ENCODE measurements at places on chromosomes 6 and 20.

DNA sequence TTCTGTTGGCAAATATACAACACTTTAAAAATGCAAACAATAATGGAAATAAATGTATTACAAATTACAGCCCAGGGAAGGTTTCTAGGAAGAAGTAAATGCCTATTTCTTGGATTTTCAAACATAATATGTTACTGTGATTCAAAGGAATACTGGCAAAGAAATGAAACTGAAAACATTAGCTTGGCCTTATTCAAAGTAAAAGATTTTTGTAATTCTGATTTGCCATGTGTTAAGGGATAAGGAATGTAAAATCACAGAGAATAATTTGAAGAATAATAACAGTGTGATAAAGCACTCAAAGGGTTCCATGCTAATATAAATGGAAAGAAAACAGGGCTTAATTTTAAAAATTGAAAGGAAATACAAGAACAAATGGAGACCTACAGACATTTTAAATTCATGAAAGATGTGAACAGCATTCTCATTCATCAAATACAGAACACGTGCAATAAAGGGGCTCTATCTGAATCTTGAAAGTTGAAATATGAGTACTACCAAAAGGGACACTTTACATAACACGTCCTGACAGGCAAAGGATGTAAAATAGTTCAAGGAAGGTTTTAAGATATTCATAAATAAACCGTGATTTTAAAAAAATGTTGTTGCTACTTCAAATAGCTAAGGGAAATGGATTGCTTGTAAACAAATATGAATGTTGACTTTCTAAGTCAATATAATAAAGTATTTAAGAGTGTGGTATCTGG lies 138.1 kb downstream of the RFPL4B start:
- DNase-seq: no peak

- no peak for DNase-seq
Observed at GRCh38 chr6:16660157-16660497, 101.1 kb downstream of the ATXN1 start.

DNA sequence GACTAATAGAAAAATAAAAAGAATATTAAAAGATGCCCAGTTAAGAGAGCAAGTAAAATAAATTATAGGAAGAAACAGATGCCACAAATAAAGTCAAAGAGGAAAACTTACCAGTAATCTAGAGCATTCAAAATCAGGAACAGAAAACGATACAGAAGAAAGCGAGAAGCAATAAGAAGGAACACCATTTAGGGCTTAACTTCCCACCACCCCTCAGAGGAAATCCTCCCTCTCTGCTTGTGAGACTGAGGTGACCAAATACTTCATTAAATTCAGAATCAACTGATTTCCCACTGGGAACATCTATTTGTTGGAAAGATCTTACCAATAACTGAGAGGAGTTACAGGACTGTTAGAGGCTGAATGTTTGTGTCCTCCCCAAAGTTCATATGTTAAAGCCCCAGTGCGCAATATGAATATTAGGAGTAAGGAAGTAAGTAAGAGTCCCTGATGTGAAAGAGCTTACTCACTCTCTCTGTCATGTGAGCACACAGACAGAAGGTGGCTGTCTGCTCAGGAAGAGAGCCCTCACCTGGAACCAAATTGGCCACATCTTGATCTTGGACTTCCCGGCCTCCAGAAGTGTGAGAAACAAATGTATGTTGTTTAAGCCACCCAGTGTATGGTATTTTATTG lies 19.5 kb downstream of the KATNA1 start:
- DNase-seq: no peak

DNA sequence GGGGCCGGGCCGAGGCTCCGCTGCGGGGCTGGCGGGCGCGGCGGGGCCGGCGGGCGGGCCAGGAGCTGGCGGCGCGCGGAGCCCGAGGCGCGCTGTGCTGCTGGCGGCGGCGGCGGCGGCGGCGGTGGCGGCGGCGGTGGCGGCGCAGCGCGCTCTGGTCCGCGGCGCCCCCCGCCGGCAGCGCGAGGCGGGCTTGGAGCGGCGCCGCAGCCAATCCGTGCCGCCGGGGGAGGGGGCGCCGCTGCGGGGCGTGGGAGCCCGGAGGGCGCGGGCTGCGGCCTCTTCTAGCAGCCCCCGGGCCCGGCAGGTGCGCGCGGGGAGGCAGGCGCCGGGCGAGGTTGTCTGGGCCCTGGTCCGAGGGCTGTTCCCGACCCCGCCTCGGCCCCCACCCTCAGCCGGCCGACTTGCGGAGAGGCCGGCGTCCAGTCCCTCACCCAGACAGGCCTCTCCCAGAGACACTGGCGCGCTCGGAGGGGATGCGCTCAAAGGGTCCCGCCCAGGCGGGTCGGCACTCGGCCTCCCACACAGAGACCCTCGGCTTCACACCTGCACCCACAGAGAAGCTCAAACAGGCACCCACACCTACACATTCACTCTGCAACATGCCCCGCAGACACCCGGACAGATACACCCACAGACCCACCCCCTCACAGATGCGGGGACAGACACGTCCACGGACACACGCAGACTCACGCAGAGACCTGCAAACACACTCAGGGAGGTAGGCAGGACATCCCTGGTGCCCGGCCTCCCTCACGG lies at the start of gene RIMS4:
RIMS4 (minus strand) TSS at position 156 of the 759 bp plus-strand sequence. CDS start 275 bp downstream, outside the sequence.
- DNase-seq: no peak

- DNase-seq: no peak
Observed at GRCh38 chr6:147033267-147033666, 170.9 kb upstream of the STXBP5 start.

DNA sequence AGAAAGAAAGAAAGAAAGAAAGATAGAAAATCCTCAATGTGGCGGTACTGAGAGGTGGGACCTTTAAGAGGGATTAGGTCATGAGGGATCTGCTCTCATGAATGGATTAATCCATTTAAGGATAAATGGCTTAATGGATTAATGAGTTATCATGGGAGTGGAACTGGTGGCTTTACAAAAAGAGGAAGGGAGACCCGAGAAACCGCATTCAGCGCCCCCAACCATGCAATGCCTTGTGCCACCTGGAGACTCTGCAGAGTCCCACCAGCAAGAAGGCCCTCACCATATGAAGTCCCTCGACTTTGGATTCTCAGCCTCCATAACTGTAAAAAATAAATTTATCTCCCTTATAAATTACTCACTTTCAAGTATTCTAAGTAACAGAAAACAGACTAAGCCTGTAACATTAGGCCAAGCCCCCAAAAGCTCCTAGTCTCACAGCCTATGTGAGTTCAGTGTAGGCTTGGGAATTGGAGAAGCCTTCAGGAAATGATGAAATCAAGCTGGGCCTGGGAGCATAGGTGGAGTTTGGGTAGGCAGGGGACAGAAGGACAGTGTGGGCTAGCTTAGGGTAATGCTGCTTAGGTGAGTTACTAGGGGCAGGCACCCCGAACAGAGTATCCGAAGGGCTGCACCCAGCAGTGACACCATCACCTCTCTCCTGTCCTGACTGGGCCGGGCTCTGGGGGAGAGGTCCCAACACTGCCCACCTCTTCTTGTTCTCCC lies 36.2 kb upstream of the RNF24 start:
- DNase-seq: no peak

DNA sequence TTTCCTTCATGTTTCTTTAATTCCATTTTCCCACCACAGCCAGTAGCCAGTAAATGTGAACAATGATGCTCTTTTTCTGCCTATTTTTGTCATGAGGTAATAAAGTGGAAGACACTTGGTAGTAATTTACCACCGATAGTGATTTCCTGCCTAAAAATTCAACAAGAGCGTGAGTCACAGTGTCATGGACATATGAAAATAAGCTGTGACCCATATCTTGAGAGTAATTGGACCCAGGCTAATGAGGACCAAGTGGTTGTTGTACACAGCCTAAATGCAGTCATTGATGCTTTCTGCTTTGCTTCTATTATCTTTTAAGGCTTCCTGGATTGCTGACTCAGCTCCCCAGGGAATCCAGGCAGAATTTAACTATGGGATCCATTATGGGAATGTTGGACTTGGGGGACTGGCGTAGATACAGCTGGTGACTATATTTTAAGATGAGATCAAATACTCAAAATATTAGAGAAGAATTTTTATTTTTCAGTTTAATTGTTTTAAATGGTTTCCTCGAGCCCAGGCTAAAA lies 265.9 kb upstream of the FERMT1 start:
- no peak for DNase-seq

DNA sequence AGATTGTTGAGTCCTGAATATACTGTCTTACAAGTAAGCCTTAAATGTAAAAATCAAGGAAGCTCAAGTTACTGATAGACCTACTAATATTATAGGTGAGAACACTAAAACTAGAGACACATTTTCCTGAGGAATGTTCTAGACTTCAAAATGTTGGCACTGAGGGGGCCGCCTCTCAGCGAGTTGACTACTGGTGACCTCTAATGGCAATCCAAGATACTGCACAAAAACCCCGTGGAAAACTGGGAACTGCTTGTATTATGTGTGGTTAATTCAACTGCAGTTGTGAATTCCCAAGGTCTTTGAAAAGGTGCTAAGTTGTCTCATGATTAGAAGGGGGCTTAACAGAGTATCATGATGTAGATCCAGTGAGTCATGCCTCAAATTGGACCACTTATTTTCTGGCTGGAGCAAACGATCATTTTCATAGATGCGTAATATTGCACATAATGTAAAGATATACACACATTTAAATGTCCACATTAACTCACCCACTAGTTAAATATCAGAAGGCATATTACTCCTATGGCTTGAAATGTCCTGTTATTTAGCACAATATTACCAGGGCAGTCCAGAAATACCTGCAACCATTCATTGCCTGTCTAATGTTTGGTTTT lies 336.2 kb downstream of the FOXA2 start:
- DNase-seq: no peak

DNA sequence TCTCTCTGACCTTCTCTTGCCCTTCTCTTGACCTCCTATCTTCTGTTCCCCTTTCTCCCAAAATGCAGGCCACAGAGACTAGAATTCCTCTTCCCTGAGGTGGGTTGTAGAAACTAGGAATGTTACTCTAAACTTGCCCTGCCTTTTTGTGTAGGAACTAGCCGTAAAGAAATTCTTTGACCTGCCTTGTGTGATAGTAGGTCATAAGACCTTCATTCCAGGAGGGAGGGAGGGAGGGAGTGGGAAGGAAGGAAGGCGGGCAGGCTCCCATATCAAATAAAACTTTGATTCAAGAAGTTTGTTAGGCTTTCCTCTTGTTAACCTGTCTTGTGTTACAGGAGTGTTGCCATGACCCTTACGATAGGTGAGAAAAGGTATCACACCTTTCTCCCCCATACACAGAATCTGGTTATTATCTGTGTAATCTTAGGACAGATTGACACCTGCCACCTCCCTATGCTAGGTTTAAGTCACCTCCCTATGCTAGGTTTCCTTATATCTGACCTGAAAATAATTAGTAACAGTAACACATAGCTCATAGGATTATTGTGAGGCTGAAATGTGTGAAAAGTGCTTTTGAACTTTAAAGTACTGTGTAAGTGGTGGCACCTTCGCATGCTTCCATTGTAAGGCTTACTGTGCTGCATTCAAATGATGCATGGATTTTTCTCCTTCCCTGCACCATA lies 32.6 kb upstream of the FUCA2 start:
- DNase-seq: no peak

GRCh38 chr6:85191656-85192055 lies 258.2 kb upstream of the NT5E start:
- no peak for DNase-seq

DNA sequence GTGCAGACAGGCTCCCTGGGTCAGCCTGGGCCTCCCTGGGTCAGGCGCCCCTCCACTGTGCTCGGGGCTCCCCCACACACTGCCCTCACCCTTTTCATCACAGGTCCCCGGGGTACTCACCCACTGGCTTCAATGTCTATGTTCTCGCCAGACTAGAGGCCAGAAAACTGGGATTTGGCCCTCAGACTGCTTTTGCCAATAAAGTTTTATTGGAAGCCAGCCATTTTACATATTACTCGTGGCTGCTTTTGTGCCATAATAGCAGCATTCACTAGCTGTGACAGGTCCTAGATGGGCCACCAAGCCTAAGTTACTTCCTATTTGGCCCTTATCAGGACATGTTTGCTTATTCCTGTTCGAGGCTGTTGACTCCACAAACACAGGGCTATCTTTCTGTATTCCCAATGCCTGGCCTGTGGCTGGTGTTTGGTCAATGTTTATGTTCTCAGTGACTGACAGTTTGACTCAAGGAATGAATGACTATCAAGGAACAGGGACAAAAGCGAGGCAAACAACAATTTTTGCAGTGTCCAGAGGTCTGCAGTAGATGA lies 525.1 kb upstream of the AGPAT4 start:
- no peak for DNase-seq

DNA sequence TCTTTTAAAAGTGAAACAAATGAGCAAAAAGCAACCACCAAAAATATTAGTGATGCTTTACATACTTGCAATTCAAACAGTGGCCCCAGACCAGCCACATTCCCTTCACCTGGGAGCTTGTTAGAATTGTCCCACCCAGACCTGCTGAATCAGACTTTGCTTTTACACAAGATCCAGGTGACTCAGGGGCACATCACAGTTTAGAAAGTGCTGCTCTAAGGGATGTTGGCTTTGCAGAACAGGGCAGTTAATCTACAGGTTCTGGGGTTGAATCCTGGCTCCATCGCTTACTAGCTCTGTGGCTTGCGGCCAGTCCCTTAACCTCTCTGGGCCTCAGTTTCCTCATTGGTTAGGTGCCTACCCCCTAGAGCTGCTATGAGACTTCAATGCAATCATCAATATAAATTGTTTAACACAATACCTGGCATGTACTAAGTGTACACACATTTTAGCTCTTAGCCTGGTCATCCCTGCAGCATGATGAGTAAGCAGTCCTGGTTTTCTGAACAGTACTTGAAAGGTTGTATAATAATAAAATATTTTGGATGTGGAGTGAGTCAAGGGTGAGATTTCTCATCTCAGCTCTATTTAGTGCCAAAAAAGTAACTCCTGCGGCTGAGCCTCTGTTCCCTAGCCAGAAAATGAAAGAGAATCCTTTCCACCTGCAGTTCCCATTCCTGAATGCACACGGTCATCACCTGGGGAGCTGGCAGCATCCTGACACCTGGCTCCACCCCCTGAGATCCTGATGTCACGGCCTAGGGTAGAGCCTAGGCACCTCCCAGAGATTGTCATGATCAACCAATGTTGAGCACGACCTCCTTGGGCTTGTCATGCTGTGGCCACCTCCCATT lies 162.7 kb downstream of the ANKRD60 start:
- DNase-seq: no peak

DNA sequence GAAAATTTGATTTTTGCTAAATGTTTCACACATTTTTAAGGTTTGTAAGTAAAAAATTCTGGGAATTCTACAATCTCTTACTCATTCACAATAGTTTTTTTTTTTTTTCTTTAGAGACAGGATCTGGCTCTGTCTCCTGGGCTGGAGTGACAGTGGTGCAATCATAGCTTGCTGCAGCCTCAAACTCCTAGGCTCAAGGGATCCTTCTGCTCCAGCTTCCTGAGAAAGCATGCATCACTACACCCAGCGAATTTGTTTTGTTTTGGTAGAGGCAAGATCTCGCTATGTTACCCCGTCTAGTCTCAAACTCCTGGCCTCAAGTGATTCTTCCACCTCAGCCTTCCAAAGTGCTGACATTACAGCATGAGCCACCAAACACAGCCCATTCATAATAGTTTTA lies 232.8 kb downstream of the GJA1 start:
- DNase-seq: no peak

GRCh38 chr6:156773935-156774852 lies 3.0 kb upstream of the ARID1B start:
- no peak for DNase-seq

All from stimulated activated CD4-positive, alpha-beta T cell treated with anti-CD3 and anti-CD28 coated beads, TNF-alpha, amount 100 ng/mL, for 48 hours (primary cell).